ENCODE measurements at places on chromosomes 4 and X.

GRCh38 chrX:13001961-13002671, 27.2 kb downstream of the TMSB4X start:
- no peak for DNase-seq

DNA sequence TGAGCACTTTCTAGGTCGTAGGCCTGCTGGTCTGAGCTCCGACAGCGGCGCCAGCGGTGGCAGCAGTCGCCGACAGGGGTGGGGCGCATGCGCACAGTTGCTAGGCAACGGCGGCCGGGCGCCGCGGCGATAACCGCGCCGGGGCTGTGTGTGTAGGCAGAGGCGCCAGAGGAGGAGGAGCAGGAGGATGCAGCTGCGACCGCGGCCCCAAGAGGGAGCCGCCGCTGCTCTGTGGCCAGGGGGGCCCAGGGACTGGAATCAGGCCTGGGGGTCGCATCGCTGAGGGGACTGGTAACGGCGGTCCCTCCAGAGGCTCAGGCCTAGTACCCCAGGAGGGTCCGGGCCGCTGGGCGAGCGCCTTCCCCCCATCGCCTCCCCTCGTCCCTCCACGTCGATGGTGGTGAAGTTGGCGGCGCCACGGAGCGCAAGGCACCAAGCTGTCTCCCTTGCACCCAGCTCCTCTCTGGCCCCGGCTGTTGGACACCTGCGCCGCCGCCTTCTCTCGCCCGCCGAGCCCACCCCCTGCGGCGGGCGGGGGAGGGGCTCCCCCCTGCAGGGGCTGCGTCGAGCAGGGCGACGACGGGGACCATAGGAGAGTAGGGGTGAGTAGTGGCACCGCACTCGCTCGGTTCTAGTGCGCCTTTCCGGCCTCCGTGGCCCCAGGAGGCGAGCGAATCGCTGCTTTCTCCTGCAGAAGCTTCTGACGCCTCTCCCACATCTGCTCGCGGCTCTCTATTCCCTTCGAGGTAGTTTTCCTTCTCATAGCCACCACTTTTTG, 58.6 kb upstream of the ZC4H2 start:
- DNase-seq = peak; percentile 63

DNA sequence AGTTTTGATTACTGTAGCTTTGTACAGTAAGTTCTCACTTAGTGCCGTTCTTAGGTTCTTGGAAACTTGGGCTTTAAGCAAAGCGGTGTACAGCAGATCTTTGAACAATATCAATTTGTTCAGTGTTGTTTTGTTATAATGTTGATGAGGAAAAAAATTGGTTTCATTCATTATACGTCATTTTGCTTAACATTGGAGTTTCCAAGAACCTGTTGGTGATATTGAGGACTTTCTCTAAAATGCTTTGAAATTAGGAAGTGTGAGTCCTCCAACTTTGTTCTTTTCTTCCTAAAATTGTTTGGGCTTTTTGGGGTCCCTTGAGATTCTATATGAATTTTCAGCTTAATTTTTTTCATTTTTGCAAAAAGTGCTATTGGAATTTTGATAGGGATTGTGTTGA, 49.1 kb downstream of the STAG2 start:
- DNase-seq = no peak

GRCh38 chrX:78124307-78124706, 15.1 kb downstream of the TAF9B start:
- no peak for DNase-seq

- DNase-seq = no peak
Measured at GRCh38 chrX:97524997-97525396, 641.3 kb downstream of the RPA4 start.

- DNase-seq = no peak
Measured at GRCh38 chr4:27005905-27006590, 145.4 kb downstream of the STIM2 start.

DNA sequence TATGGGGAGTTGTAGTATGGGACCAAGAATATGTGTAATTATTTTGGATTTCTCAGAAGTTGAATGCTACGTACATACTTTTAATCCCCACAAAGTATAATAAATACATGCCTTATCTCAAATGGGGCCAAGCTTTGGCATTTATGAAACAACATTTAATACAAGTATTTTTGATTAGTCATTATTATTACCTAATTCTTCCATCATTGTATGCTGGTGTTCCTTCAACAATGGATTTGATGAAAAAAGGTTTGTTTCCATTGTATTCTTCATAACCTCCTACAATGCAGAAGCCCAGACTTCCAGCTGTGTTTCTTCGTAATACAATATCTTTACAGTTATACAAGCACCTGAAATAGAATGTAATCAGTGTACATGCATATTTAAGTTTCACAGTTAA, 83.8 kb downstream of the FIP1L1 start:
- no peak for DNase-seq

GRCh38 chr4:124936427-124936826, 223.9 kb upstream of the ANKRD50 start:
- DNase-seq = no peak

- DNase-seq = no peak
Measured at GRCh38 chr4:102493257-102493656, 7.9 kb upstream of the NFKB1 start.

- DNase-seq = no peak
Measured at GRCh38 chrX:153057281-153057680, 1.0 kb downstream of the PNMA3 start.

- DNase-seq = no peak
Measured at GRCh38 chr4:54367059-54367458, 138.0 kb downstream of the PDGFRA start.

GRCh38 chrX:21666679-21667078, 8.5 kb upstream of the KLHL34 start:
- no peak for DNase-seq
